Left lung (tissue), 14 donors: ENCODE measurements at places on chromosomes 6 and 20. TPM values are rescaled to one million over a fixed set of nuclear protein-coding genes. Genes with fewer than 3 reads are reported as not detected.

DNA sequence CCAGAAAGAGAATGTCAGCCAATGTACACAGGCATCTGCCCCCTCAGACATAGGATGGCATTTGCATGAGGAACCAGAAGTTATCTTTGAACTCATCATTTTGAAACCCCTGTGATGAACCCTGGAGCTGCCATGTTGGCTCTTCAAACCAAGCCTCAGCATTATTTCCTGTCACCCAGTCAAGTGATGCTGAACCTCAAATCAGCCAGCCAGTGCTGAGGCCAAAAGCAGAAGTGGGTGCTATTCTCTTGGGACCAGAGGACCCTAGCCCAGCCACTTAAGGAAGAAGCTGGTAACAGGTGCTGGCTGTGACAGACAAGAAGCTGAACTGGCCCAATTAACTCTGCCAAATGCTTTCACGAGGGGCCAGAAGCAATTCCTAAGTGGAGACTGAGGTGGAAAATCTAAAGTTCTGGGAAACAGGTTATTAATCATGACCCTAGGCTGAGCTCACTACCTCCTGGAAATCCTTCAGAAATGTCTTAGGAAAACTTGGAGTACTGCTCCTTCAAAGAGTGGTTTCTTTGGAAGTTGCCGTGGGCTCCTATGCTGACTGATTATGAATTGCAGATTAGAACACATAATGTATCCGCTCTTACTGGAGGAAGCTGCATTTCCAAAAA is 4.0 kb downstream of the PKIG start:
- no peak for DNase-seq

DNA sequence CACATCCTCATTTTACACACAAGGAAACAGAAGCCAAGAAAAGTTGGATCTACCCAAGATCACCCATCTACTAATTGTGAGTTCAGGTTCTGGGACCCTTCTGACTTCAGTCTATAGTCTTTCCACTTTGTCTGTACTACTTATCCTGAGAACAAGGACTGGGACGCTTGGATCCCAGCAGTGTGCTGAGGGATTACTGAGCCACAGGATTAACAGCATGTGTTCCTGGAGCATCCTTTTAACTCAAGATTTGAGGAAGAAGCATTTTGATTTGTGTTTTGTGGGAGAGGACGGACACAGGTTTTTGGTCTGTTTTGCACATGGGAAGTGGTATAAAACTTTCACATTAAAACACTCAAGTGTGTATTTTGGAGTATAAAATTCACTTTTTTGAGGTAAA is 4.4 kb downstream of the ENPP4 start:
- no peak for DNase-seq

DNA sequence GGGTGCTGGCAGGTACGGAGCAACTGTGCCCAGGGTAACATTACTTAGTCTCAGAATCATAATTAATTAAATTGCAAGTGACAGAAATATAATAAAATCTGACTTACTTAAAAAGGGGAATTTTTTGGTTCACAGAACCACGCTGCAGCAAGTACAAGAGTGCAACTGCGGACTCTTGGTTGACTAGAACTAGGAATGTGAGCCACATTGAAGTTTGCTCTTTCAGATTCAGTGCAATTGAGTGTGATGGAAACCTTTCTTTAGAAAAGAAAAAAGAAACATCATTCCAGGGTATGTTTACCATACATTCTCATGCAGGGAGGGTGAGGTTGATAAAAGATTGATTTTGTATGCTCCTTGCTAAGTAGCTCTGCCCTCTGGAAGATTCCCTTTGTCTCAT is 45.0 kb upstream of the GGTLC1 start:
- DNase-seq = no peak

DNA sequence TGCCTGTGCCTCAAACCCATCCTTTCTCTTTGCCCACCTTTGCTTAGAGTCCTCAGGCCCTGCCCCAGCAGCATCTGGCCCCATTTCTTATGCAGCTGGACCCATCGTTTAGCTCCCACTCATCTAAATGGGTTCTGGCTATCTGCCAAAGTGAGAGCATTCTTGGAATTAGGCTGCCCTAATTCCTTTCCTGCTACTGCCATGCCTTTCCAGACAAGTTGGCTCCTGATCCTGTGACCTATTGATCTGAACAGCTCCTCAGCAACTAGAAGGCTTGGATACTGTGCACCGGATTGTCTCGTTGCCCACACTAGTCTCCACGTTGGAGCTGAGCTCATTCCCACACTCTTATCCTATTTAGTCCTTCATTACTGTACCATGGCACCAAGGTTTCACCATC is 22.9 kb downstream of the DZANK1 start:
- DNase-seq = no peak

DNA sequence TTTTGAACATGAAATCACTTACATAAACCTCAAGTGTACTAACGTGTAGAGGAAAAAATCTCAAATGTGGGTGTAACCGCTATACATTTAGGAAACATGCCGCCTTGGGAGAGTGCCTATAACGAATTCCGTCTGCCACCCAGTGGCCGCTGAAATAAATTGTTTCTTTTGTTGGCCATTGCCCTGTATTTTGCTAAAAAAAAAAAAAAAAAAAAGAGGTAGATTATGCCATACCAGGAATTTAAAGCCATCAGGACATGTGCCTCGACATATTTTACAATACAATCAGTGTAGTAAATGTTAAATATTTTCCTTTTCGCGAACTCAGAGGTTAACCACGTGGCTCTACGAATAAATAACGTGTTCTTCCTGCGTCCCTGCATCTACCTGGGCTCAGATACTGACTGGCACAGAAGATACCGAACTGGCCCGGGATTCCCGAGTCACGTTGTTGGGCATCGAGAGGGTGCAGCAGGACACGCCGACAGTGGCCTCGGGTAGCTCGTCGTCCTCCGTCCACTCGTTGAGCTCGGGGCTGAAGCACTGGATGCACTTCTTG is 14.3 kb downstream of the KLHL31 start:
- peak; percentile 87 for DNase-seq

DNA sequence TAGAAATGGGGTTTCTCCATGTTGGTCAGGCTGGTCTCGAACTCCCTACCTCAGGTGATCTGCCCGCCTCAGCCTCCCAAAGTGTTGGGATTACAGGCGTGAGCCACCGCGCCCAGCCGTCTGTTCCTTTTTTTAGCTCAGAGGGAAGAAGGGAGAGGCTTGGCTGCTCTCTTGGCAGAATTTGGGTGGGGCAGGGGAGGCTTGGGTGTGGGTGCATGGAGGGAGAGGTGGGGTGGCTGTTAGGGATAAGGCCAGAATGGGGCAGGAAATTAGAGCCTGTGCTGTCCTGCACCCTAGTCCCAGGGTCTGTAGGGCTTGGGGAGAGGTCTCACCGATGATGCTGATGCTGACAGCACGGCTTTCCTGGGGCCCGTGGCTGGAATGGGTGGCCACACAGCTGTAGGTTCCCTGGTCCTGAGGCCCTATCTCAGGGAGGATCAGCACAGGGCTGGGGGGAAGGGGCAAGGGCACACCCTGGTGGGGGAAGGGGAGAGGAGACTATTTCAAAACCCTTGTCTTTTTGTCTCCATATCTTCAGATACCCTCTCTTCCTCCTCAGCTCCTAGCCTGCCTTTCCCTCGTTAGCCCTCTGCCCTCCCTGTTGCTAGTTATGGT is 2.0 kb downstream of the AGER start:
- DNase-seq = no peak

GRCh38 chr6:37272834-37273566 is 15.1 kb upstream of the TMEM217 start:
- DNase-seq = no peak

The BTNL2 gene
- 1.7 TPM for polyA plus RNA-seq
